DMS53 (cell line): ENCODE measurements at places on chromosomes 4 and X.
A peak's percentile ranks its signal among the peaks of the same experiment; 100 is the strongest.

DNA sequence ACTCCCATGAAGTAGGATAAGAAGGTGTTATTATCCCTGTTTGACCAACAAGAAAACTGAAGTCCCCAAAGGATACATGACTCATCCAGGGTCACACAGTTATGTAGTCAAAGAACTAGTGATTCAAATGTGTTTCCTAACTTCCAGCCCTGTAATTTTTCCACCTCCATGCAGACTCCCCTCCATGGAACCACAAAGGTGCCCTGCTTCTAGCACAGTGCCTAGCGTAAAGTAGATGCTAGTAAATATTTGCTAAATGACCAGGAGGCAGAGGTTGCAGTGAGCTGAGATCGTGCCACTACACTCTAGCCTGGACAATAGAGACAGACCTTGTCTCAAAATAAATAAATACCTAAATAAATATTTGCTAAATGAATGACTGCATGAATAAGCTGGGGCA, 55.8 kb downstream of the FRMPD3 start:
- DNase-seq: peak; percentile 76

GRCh38 chr4:40055863-40056715, 561 bp upstream of the N4BP2 start:
- peak; percentile 92 for DNase-seq

- DNase-seq: no peak
These were observed 45.1 kb downstream of the RHOH start for GRCh38 chr4:40241941-40242340.

- no peak for DNase-seq
These were observed 55.0 kb downstream of the BEX3 start for GRCh38 chrX:103431316-103431715.

- DNase-seq: no peak
These were observed 360.5 kb downstream of the ZNF674 start for GRCh38 chrX:46184749-46185148.

DNA sequence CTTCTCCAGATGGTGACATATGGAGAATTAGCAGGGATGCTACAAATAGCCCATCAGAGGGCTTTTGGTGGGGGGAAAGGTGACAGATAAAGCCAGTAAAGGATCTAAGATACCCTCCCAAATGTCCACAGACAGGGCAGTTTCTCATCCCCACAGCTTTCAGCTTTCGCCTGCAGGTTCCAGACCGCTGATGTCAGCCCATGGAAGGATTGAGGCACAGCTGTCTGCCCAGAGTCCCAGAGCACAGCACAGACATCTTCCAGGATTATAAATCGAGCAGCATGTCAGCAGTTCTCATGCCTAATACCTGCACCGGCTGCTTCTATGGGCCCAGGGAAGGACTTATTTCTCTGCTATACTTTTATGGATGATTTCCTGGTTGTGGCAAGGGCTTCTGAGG, 96.7 kb upstream of the MXRA5 start:
- no peak for DNase-seq

DNA sequence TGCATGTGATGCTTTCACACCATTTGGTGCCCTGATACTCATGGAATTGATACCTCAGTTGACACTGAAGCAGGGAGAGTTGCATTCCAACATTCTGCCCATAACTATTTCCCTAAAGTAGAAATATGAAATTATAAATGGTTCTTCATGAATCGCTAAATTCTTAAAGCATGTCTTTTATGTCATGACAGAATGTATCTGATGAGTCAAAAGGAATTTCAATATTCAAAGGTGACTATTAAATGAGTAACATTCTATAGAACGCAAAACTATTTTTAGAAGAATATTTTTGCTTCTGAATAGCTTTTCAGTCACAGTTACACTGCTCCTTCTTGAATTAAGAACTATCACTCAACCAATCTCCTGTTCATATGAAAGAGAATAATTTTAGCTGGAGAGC, 152.8 kb downstream of the ADGRA3 start:
- DNase-seq: no peak

- peak; percentile 77 for DNase-seq
These were observed 17.2 kb downstream of the RASGEF1B start for GRCh38 chr4:81454499-81454898.

GRCh38 chr4:16122784-16123183, 39.0 kb upstream of the PROM1 start:
- DNase-seq: no peak

DNA sequence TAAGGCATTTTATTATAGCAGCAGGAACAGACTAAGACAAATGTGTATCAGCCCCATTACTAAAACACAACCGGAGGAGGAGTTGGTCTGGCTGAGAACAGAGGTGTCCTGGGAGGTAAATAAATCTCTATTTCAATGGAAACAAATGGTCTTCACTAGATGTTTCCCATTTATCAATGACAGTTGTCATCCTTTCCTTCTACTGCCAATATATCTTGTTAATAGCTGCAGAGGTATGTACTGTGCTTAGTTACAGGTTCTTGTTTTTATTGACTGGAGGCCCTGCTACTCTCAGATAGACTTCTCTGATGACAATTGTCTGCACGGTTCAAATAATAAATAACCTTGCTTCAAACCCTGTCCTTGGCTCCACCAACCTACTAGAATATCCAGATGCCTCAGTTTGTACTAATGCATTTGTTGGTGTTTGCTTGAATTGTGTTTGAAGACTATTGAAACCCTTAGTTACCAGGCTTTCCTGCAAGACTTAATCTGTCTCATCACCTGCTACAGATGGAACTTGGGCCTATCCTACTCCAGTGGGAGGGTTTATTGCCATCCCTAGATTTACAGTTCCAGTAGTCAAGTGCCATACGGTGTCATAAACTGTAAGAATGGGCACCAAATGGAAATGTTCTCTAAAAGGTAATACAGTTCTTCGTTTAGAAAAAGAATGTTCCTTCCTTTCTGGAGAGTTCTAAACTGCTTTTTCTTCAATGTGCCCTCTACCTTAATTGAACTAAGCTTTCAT, 29.8 kb upstream of the HPGDS start:
- DNase-seq: no peak

DNA sequence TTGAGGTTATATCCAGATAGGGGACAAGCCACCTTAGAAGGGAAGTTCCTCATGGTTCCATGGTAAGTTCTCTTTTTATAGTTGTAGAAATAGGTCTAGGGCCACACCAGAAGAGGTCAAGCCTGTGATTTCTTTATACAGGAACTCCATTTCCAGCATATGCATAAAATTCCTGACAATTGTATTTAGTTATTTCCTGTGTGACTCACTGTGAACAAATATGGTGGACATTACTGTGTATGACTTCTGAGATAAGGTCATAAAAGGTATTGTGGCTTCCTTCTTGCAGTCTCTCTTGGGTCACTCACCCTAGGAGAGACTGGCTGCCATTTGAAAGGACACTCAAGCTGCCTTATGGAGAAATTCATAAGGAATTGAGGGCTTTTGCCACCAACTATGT, 2.2 kb upstream of the C4orf36 start:
- peak; percentile 59 for DNase-seq

DNA sequence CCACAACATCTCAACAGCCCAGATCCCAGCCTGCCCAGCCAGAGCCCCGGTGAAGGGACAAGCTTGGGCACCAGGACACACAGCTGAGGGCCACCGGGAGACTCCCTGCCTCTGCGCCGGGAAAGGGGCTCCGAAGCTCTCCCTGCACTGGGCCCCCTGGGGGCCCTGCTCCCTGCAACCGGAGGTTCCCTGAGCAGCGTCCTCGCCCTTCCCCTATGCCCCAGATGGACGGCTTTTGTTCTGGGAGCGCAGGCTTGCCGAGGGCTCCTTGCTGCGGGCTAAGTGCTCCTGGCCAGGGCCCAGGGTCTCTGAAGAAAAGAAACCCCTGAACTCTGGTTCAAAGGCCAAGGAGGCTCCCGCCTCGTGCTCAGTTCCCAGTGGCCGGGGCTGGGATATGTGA, 899 bp upstream of the ZFP92 start:
- no peak for DNase-seq

DNA sequence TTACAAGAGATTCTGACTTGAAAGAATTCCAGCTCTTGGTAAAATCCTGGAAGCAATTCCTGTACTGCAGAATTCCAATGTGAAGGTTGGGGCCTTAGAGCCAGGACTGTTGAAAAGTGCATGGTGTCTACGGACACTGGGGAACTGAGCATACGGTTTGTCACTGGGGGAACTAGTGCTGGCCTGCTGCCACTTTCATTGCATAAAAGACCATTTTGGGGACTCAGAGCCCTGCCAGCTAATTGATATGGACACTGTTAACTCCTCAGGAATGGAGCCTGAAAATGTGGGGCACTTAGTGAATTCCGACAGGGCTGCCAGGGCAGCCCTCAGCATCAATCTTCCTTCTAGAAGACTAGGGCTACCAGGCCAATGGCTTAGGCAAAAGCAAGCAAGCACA, 55.9 kb downstream of the AMOT start:
- DNase-seq: no peak

GRCh38 chr4:134552063-134552462, 350.5 kb upstream of the PABPC4L start:
- no peak for DNase-seq

DNA sequence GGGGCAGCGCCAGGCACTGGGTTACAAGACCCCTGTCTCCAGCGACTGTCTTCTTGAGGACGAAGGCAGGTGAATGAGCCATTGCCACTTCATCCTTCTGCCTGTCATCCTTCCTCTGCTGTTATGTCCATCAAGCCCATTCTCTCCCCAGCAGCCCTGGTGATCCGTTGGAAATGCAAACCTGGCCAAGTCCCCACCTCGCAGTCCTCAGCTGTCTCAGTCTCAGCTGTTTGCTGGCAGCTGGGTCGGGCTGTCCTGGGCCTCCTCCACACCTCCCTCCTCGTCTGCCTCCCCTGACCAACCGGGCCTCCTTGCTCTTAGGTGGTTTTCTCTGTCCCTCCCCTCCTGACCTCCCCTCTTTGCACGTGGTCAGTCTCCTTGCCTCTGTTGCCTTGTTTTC, 38.0 kb downstream of the PTTG2 start:
- DNase-seq: peak; percentile 86

- peak; percentile 10 for DNase-seq
These were observed 49.3 kb upstream of the SLC7A11 start for GRCh38 chr4:138291431-138291830.

DNA sequence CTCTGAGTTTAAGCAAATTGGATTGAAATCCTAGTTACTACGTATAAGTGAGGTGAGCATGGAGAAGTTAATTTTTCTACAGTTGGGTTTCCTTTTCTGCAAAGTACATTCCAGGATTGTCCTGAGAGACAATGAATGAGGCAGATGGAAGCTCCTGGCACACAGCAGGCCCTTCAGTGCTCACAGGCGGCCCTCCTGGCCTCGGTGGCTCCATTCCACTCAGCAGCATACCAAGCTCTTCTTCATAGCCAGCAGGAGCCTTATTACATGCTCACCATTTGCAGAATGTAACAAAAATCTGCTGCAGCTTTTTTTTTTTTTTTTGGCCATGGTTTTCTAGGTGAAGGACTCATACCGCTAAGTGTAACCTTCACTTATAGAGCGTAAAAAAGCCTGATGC, 113.2 kb upstream of the FAM9B start:
- no peak for DNase-seq

DNA sequence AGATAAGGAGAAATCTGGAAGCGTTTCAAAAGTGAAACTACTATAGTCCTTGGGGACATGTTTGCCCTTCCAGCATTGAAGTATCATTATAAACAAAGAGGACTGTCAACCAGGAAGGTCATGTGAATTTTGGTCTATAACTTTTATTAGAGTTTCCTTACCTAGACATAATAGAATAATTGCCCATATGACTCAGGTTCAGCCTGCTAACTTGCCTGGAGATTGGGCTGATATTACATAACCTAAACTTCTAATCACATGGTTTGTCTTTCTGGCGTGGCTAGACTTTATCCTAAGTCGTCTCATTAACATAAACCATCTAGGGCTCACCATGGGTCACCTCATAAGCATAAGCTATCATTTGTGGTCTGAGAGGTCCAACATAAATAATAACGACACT, 775.9 kb downstream of the CENPC start:
- DNase-seq: peak; percentile 18

DNA sequence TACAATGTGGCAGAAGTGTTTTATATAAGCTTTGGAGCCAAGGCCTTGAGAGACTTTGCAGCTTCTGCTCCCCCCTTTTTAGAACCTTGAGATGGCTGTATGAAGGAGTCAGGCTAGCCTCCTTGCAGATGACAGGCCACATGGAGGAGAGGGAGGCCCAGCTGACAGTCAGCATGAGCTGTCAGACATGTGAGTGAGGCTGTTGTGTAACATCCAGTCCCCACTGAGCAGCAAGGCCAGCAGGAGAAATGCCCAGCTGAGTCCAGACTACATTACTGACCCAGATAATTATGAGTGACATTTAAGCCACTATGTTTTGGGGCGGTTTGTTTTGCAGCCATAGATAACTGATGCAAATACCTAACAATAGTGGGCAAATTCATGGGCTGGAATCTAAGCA, 515.3 kb upstream of the ARX start:
- DNase-seq: no peak

DNA sequence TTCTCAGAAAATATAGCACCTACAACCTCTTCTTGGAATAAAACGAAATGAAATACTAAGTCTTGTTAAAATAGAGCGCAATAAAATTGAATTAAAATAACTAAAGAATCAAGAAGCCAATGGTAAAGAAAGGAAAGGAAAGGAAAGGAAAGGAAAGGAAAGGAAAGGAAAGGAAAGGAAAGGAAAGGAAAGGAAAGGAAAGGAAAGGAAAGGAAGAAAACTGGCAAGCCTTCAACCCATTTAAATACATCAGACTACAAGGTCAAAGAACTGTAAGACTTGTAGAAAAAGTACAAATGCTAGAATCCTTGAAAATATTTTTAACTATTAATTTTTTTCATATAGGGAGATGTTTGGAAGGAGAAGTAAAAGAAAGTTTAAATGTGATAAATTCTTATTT, 372.1 kb downstream of the IQCM start:
- no peak for DNase-seq

DNA sequence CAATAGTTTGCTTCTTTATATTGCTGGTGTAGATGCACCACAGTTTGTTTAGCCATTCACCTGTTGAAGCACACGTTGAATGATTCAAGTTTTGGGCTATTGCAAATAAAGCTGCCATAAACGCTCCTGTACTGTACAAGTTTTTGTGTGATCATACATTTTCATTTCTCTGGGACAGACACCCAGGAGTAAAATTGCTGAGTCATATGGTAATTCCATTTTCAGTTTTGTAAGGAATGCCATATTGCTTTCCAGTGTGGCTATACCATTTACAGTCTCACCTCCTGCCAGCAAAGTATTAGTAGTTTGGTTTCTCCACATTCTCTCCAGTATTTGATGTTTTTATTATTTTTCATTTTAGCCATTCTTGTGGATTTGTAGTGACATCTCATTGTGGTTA, 32.0 kb upstream of the CAPN6 start:
- DNase-seq: peak; percentile 5

- no peak for DNase-seq
These were observed 53.8 kb upstream of the USP9X start for GRCh38 chrX:41031256-41031967.

- peak; percentile 93 for DNase-seq
These were observed 454 bp downstream of the BTC start for GRCh38 chr4:74793757-74794381.
